AG08395 (cell line): ENCODE measurements at places on chromosomes 5 and 9.
A peak's percentile ranks its signal among the peaks of the same experiment; 100 is the strongest.

DNA sequence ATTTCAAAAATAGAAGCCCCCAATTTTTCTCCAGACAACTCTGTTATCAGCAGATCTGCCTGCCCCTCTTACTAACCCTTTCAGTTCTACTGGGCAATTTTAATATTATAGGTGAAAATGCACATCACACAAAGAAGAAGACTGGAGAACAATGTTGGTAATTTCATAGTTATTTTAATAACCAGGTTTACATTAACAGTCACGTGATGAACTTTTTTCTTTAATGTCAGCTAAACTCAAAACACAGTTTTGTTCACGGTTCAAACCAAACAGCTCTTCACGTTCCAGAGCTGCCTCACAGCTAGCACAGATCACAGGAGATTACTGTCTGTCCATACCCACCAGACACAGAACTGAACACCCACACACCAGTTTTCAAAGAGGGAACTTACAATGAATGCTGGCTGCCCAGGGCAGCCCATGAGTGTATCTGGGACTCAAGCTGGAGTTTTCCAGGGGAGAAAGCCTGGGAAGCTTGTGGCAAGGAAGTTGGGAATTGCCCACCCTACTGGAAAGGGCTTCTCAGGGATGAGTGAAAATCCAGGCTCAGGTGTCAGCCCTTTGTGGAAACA, 119.1 kb downstream of the DPYSL3 start:
- no peak for DNase-seq

DNA sequence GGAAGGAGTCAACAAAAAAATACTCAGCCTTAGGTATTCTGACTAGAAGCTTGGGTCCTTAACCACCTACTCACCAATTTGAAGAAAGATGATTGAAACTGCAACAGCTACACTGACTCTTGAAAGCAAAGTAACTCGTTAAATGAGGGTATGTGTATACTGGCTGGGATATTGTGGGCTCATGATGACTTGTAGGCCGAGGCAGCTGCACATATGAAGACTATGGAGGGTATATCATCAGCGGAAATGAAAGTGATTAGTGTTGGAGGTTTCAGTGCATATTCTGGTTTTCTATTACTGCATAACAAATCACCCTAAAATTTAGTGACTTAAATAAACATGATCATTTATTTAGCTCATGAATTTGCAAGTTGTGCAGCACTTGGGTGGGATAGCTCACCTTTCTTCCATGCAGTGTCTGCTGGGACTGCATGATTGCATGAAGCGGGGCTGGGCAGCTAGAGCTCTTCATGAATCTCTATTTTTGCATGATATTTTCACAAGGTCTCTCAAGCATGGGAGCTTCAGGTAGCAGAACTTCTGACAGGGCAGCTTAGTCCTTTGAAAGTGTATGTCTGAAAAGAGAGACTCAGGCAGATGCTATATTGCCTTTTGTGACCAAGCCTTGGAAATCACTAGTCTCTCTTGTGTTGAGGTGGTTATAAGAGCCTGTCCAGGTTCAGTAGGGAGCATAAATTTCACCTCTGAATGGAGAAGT, 96.1 kb upstream of the CDKN2B start:
- no peak for DNase-seq

GRCh38 chr9:109974918-109975276, 194.9 kb downstream of the PALM2AKAP2 start:
- DNase-seq, result no peak

DNA sequence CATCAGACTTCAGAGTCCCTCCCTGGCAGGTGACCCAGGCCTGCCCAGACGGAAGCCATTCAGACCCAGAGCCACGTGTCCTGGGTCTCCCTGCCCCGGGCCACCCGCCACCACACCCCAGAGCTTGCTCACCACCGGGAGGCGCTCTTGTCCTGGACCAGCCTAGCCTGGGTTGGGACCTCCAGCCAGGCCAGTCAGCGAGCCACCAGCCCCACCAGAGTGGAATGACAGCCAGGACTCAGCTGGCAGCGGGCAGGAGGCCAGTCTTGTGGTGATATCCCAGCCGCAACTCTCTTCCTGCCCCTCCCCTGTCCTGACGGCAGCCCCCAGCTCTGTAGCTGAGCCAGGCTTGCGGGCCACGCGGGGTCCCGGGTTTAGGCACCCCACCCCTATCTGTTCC, 1.7 kb upstream of the PTGDS start:
- DNase-seq, result peak; percentile 62

DNA sequence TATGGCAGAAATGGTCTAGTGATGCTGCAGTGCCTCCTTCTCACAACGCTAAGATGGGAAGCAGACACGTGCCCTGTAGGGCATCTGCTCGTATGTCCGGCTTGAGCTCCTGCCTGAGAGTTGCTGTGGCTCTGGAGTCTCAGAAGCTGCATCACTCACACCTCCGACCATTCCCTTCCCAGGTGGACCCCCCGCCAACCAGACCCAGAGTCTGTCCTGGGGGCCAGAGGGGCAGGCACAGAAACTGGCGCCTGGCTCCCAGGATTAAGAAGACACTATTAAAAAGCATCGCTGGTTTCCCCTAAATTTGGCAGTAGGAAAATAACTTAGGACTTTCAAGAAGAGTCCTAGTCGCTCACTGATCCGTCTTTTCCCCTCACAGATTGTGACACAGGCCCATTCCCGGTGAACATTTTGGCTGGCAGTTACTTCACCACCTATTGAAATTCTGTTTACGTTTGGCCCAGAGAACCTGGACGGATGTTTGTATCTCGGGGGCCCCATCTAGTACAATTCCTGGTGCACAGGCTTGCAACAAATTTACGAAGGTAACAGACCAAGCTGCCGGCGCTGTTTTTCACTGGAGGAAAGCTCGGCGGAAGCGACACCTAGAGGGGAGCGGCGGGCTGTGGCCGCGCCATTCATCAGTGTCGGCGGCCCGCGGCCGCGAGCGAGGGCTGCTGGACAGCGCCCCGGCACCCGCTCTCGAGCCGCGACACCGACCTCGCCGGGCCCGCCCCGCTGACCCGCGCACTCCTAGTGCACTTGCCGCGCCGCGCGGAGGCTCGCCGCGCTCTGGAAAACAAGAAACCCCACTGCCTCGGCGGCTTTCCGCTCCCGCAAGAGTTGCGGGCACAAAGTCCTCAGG, 1.6 kb downstream of the FSTL4 start:
- DNase-seq, result peak; percentile 58

DNA sequence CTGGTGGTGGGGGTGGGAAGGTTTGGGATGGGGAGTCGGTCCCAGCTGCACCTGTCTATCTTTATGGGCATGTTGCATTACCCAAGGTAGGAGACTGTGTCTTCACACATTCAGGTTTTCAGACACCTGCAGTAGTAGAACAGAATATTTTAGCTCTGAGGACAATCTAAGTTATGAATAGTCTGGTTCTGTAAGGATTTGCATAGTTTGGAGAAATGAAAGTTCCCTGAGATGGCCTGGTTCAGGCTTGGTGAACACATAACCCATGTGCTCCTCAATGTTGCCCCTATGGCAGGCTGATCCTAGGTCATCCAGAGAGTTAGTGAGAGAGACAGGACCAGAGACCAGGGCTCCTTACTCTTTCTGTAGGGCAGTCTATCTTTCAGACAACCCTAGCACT, 20.7 kb downstream of the TNFSF8 start:
- no peak for DNase-seq
